Right ventricle myocardium superior (tissue), 1 donor: ENCODE measurements at places on chromosomes 2 and 18. TPM values are rescaled to one million over a fixed set of nuclear protein-coding genes. Genes with fewer than 3 reads are reported as not detected.

DNA sequence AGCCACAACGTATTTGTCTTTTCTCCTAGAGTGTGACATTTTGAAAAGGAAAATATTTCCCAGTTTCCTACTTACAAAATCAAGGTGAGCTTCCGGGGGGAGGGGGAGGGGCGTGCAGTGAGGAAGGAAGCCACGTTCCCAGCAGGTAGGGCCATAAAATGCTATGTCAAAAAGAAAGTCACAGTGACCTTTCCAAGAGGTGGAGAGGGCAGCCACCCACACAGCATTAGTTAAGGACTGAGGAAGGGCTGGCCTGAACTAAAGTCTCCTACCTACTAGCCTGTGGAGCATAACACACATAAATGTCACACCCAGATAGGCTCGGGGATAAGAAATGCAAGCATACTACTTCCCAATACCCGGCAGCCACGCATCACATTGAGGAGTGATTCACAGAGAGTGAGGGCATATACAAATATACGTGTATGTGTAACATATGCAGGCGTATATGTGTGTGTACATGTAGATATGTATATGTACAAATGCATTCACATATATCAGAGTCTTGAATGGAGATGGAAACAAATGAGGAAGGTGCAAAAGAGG is 191.1 kb downstream of the STK39 start:
- no peak for DNase-seq

DNA sequence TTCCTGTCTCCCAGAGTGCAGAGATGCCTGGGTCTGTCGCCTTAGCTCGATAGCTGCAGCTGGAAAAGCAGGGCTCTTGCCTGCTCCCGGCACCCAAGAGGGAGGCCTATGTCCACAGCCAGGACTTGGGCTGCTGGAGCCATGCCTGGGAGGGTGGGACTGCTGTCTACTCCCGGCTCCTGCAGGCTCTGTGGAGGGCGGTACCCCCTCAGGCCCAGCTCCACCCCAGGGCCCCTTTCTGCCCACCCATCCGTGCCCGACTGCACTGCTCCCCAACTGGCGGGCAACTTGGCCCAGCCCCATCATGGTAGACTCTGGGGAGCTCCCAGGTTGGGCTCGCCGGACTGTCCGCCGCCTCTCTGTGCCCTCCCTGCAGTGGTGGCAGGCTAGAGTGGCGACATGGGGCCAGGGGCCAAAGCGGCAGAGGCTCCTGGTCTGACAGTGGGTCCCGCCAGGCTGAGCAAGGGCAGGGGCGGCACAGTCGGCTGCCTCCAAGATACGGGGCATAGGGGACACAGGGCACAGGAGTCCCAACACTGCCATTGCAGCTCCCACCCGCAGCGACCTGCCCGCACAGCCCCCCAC is 901.0 kb downstream of the CCDC85A start:
- no peak for DNase-seq

DNA sequence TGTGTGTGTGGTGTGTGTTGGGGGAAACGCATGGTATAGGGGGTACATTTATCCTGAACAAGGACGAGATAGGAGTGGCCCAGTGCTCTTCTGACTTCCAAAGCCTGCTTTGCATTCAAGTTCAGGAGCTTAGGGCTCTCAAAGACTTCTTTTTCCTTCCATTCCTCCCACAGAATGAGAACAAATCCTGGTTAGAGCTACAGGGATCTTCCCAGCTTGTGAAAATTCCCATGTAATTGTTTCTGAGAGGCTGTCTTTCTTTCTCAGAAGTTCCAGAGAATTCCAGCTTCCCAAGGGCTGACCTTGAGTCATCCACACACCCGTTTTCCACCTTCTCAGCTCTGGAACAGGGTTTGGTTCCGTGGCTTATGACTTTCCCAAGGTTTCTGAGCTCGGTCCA is 38.9 kb downstream of the FASTKD2 start:
- no peak for DNase-seq

DNA sequence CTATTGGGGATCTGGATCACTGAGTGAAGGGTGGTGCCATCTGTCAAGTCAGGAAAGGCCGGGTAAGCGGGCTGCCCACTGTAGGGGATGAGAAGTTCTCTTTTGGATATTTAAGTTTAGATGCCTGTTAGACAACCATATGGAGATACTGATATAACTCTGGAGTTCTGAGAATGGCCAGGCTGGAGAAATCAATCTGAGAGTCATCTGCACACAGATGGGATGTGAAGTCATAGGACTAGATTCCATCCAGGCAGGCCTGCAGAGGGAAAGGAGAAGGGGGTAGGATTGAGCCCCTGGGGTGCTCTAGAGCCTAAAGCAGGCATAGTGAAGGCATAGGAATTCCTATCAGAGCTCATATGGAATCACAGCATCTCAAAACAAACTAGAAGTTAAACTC is 30.1 kb downstream of the SPRED2 start:
- no peak for DNase-seq

DNA sequence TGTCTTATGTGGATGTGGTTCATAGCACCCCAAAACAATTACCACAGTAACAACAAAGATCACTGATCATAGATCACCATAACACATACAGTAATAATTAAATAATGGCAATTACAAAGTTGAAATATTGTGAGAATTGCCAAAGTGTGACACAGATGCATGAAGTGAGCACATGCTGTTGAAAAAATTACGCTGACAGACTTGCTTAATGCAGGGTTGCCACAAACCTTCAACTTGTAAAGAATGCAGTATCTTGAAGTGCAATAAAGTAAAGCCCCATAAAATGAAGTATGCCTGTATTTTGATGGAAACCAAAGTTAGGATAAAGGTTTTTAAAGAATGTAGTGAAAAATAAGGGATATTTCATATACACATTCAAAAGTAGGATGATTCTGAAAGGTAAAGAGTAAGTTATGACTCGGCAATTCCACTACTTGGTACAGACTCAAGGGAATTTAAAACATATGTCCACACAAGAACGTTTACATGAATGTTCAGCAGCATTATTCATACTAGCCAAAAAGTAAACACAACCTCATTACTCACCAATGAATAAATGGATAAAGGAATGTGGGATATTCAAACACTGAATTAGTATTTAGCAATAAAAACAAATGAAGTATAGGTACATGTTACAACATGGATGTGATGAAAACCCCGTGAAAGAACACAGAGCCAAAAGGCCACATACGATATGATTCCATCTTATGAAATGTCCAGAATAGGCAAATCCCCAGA is 61.6 kb downstream of the SCN9A start:
- DNase-seq, result no peak

- DNase-seq, result no peak
Measured at GRCh38 chr2:66897181-66897580, 462.3 kb downstream of the MEIS1 start.

DNA sequence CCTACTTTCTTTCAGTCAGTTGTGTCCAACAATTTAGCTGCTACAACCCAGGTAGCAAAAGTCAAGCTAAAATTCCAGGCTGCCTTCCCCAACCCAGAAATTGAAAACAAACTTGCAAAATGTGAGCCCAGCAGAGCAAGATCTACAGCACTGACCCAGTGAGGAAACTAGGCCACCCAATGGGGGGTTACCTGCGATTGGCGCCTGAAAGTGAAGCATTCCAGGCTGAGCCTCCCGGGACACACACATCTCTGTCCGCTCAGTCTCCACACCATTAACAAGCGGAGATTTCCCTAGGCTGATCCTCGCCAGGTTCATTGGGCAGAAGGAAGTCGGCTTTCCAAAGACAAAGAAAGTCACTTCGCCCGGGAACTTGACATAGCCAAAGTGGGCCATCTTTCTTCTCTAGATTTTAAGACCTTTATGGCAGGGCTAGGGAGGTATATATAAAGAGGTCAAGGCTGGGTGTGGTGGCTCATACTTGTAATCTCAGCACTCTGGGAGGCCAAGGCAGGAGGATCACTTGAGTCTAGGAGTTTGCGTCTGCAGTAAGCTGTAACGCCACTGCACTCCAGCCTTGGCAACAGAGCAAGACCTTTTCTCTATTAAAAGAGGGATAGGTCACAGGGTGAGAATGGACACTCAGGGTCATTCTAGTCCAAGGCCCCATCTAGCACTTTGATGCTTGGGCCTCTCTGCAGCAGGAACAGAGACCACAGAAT is 53.6 kb downstream of the TTC32 start:
- no peak for DNase-seq

The DTNA gene
- 153 TPM for total RNA-seq

The CHRNG gene
- total RNA-seq, result not detected
